CD4-positive, CD25-positive, alpha-beta regulatory T cell (primary cell): ENCODE measurements at places on chromosomes 7 and 10.

- no peak for DNase-seq
Measured at GRCh38 chr7:133919810-133920209, 207.3 kb upstream of the LRGUK start.

- DNase-seq: no peak
Measured at GRCh38 chr10:108515821-108516220, 1351.3 kb upstream of the SORCS1 start.

DNA sequence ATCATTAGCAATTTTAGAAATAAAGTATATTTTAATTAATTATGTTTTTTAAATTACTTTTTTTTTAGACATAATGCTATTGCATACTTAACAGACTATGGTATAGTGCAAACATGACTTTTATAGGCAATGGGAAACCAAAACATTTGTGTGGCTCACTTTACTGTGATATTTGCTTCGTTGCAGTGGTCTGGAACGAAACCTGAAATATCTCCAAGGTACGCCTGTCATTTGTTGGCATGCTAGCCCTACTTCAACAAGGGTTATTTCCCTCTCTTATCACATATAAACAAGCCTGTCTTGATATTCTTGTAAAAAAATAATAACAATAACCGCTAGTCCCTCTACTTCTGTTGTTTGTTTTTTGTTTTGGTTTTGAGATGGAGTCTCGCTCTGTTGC is 74.2 kb downstream of the TYW1B start:
- DNase-seq: no peak

GRCh38 chr10:132387764-132388210 is 9.2 kb upstream of the PWWP2B start:
- DNase-seq: peak; percentile 52

DNA sequence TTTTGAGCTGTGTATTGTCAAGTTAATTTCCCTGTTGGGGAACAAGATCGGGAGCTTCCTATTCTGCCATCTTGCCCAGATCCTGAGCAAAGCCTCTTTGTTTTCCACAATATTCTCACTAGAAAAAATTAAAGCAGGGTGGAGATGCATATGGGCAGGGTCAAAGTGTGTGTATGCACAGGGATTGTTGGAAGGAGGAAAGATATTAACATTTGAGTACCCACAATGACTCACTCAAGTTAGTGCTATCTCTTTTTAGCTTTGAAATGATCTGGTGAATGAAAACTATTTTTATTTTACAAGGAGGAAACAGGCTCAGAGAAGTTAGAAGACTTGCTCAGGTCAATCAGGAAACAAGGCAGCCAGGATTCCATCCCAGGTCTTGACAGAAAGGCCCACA is 6.7 kb upstream of the BTBD16 start:
- DNase-seq: no peak

GRCh38 chr10:1406967-1407945 is 330.1 kb downstream of the ADARB2 start:
- DNase-seq: no peak

DNA sequence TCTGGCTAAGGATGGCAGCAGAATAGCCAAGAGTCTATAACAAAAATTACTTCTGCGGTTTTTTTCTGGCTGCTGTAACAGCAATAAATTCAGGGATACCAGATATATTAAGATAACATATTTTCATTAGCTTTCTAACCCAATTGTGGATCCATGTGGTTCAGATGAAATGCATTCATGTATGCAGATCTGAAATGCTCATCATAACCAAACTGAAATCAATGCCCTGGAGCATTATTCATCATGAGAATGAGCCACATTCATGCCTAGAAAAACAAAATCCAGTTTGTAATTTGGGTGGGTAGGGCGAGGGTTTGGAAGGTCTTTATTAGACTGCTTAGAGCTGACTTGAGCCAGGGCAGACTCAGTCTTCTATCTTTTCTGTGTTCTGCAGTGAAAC is 69.8 kb upstream of the SEMA3A start:
- no peak for DNase-seq

- DNase-seq: peak; percentile 15
Measured at GRCh38 chr10:113093188-113094113, 143.4 kb downstream of the TCF7L2 start.

- no peak for DNase-seq
Measured at GRCh38 chr10:32047881-32048280, 8.3 kb downstream of the KIF5B start.

- peak; percentile 65 for DNase-seq
Measured at GRCh38 chr7:2521952-2522591, 2.5 kb downstream of the LFNG start.

GRCh38 chr7:150734254-150734653 is 3.0 kb upstream of the GIMAP5 start:
- no peak for DNase-seq
